ENCODE measurements at places on chromosomes 16 and 17.

- no peak overlapping the region for H3K4me3 ChIP-seq
- peaks cover 45% of the 10 kb centered on the region for H3K36me3 ChIP-seq
- H3K27ac ChIP-seq: no peak overlapping the region
- DNase-seq: no peak
- H3K4me1 ChIP-seq: peaks cover 10% of the 10 kb centered on the region
Observed at GRCh38 chr17:44023545-44024270, 8.9 kb upstream of the TMEM101 start.

DNA sequence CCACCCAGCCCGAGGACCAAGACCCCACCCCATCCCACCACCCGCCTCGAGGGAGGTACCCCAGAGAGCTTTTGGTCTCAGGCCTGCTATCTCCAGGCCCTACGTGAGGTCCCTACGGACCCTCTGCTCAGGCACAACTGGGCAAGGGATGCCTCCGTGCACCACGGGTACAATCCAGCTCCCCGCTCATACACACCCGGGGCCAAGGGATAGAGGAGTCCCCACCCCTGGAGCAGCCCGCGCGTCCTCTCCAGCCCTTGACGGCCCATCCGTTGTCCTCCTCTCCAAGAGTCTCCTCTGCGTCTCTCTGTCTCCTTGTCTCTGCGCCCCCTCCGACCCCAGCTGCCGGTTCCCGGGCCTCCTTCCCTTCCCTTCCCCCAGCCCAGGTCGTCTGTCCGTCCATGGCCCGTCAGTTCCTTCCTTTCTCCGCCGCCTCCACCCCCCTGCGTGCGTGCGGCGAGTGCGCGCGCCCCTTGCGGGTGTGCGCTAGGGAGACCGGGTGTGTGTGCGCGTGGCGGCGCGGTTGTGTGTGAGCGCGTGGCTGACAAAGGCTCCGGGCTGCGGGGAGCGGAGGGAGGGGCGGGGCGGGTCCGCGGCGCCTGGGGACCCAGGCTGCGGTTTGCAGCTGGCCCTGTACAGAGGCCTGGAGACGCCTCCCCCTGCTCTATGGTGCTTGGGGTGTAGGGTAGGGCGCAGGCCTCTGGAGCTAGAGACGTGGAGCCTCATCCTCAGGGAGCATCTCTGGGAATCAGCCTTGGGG, 930 bp downstream of the SPNS2 start:
- no peak overlapping the region for H3K4me3 ChIP-seq
- peaks cover 65% of the 10 kb centered on the region for H3K27me3 ChIP-seq
- no peaks in the 10 kb centered on the region for H3K36me3 ChIP-seq

DNA sequence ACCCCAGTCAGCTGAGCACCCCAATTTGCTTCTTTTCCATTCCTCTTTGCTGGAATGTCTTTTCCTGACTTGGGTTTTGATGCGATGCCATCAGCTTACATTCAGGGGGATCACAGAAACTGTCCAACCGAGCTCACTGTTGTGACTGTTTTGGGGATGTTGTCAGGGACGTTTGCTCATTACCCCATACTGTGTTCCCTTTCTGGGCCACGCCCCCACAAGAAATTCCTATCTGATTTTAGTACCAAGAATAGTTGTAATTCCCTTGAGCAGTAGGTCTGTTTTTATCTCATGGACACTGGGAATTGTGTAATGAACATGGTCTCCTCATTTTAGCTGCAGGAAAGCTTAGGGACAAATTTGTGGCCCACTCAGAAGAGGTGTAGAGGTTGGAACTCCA, 2.6 kb upstream of the NTN1 start:
- H3K27ac ChIP-seq: no peak overlapping the region
- H3K4me3 ChIP-seq: no peak overlapping the region
- H3K4me1 ChIP-seq: peaks cover 6% of the 10 kb centered on the region
- no peaks in the 10 kb centered on the region for H3K27me3 ChIP-seq
- DNase-seq: no peak
- H3K36me3 ChIP-seq: no peaks in the 10 kb centered on the region

DNA sequence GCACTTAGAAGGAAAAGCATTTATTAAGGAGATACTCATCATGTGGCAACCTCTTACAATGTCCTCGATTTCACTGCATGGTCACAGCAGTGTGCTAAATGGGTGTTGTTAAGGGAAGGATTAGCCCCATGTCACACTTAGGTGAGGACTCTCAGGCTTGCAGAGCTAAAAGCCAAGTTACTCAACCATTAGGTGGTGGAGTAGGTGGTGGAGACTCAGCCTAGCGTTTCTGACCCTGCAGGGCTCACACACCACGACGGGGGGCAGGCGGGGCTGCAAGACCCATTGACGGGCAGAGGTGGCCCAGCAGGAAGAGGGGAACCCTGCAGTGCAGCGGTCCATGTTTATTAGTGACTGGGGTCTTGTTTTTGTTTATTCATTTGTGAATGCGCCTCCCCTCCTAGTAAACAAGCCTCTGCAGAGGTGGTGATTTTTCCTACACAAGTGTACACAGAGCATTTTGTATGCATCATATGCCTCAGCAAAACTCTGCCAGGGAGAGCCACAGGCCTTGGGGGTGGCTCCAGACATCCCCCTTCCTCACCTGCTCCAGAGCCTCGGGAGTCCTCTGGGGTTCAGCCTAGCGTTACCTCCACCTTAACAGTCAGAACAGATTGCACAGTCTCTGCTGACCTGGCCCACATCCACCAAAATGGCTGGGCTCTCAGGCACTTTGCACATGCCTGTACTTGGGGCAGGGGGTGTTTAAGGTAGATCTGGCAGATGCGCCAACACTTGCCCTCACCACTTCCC, 216.7 kb downstream of the C16orf95 start:
- H3K36me3 ChIP-seq: no peaks in the 10 kb centered on the region
- no peaks in the 10 kb centered on the region for H3K4me1 ChIP-seq
- peaks cover 43% of the 10 kb centered on the region for H3K27me3 ChIP-seq
- DNase-seq: no peak

GRCh38 chr16:24553983-24554382, 14.6 kb downstream of the RBBP6 start:
- no peaks in the 10 kb centered on the region for H3K27me3 ChIP-seq
- H3K36me3 ChIP-seq: peaks cover 86% of the 10 kb centered on the region
- no peaks in the 10 kb centered on the region for H3K4me1 ChIP-seq
- DNase-seq: no peak

DNA sequence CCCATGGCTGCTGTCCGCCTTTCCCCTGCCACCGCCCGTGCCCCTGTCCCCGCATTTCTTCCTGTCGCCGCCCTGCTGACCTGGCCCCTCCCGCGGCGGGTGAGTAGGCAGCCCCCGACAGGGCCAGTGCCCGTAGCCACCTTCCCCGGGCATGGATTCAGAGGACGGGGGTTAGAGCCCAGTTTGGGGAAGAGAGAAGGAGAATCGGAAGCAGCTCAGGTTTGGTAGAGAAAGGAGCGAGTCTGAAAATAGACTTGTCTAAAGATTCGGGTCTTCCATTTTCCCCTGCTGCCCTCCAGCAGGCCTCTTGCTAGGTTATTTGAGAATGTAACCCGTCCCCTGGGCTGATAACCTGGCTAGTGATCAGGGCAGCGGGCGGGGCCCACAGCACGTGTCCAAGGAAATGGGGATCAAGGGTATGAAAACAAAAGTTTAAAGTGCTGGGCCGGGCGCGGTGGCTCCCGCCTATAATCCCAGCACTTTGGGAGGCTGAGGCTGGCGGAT, 7.9 kb upstream of the CLDN9 start:
- peak overlapping the region; percentile 50 for H3K4me3 ChIP-seq
- peak; percentile 63 for DNase-seq
- peaks cover 31% of the 10 kb centered on the region for H3K4me1 ChIP-seq
- peak overlapping the region; percentile 90 for H3K27ac ChIP-seq

GRCh38 chr16:81645266-81645694, 133.8 kb upstream of the PLCG2 start:
- H3K4me1 ChIP-seq: peaks cover 18% of the 10 kb centered on the region
- H3K27me3 ChIP-seq: no peaks in the 10 kb centered on the region
- DNase-seq: no peak
- no peak overlapping the region for H3K27ac ChIP-seq
- H3K4me3 ChIP-seq: no peak overlapping the region

DNA sequence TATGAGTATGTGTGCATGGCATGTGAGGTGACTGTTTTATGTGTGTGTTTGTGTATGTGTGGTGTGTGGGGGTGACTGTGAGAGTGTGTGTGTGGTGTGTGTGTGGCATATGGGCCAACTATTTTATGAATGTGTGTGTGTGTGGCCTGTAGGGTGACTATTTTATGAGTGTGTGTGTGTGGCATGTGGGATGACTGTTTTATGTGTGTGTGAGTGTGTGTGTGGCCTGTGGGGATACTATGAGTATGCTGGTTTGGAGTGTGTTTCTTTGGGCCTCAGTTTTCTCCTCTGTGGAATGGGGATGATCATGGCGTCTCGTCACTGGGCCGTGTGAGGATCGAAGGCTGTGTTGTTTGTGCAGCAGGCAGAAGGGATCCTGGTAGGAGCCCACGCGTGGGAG, 152.1 kb upstream of the PLCG2 start:
- H3K36me3 ChIP-seq: peaks cover 19% of the 10 kb centered on the region
- H3K27me3 ChIP-seq: no peaks in the 10 kb centered on the region
- H3K4me3 ChIP-seq: no peak overlapping the region
- H3K4me1 ChIP-seq: peaks cover 52% of the 10 kb centered on the region
- DNase-seq: no peak

- peak overlapping the region; percentile 8 for H3K27ac ChIP-seq
- no peak overlapping the region for H3K4me3 ChIP-seq
- no peak for DNase-seq
- peaks cover 4% of the 10 kb centered on the region for H3K4me1 ChIP-seq
- no peaks in the 10 kb centered on the region for H3K36me3 ChIP-seq
Observed at GRCh38 chr17:55496094-55496881, 15.0 kb downstream of the SMIM36 start.

DNA sequence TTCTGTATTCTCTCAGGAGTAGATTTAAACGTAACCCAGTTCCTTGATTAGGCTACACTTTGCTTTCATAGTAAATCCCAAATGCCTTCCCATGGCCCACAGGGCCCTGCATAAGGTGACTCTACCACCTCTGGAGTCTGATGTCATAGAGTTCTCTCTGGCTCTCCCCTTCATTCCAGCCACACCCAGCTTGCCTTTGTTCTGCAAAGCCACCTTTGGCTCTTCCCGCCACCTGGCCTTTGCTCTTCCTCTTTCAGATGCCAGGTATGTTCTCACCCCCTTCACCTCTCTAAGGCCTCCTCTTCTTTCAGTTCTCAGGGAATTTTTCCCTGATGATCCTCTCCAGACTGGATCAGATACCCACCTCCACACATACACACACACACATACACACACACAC, 141.3 kb upstream of the HSBP1 start:
- no peaks in the 10 kb centered on the region for H3K27me3 ChIP-seq
- H3K27ac ChIP-seq: no peak overlapping the region
- no peaks in the 10 kb centered on the region for H3K36me3 ChIP-seq
- H3K4me1 ChIP-seq: no peaks in the 10 kb centered on the region
- no peak for DNase-seq

DNA sequence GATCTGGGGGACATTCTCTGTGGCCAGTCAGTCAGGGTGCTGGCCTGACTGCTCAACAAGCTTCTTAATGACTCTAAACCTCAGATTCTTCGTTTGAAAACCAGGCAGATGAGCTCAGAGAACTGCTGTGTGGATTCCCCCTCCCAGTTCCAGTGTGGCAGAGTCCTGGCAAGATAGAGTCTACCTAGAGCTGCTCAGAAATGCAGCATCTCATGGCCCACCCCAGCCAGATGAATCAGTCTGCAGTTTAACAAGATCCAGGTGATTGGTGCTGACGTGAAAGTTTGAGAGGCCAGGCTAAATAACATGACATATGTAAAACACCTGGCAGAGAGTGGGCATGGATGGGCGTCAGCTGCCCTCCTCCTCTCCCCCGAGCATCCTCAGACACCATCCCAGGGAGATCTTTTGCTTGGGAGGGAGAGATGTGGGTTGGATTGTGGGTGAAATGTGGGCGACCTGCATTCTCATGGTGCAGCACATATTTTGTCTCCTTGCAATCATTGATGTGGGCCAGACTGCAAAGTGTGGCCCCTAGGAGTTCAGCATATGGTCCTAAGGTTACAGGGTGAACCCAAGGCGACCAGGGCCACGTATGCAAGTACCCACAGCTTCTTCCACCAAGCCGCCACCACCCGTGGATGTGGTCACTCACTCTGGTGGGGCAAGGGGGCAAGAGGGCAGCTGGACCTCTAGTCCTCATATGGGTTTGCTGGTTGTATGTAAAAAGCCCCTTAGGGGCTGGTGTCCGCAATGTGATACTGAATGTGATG, 19.5 kb downstream of the SOCS3 start:
- no peak for DNase-seq
- H3K4me3 ChIP-seq: no peak overlapping the region
- H3K27ac ChIP-seq: no peak overlapping the region
- peaks cover 29% of the 10 kb centered on the region for H3K4me1 ChIP-seq
- H3K36me3 ChIP-seq: no peaks in the 10 kb centered on the region

- H3K27ac ChIP-seq: no peak overlapping the region
- no peaks in the 10 kb centered on the region for H3K36me3 ChIP-seq
- no peaks in the 10 kb centered on the region for H3K4me1 ChIP-seq
Observed at GRCh38 chr16:48961546-48961945, 320.1 kb downstream of the CBLN1 start.

- H3K27me3 ChIP-seq: no peaks in the 10 kb centered on the region
- no peak overlapping the region for H3K27ac ChIP-seq
- H3K4me3 ChIP-seq: no peak overlapping the region
- no peak for DNase-seq
- H3K36me3 ChIP-seq: peaks cover 6% of the 10 kb centered on the region
Observed at GRCh38 chr16:74867281-74867849, 92.7 kb upstream of the FA2H start.

GRCh38 chr17:66437476-66438026, 135.1 kb downstream of the PRKCA start:
- no peak for DNase-seq
- no peak overlapping the region for H3K4me3 ChIP-seq
- no peaks in the 10 kb centered on the region for H3K4me1 ChIP-seq

DNA sequence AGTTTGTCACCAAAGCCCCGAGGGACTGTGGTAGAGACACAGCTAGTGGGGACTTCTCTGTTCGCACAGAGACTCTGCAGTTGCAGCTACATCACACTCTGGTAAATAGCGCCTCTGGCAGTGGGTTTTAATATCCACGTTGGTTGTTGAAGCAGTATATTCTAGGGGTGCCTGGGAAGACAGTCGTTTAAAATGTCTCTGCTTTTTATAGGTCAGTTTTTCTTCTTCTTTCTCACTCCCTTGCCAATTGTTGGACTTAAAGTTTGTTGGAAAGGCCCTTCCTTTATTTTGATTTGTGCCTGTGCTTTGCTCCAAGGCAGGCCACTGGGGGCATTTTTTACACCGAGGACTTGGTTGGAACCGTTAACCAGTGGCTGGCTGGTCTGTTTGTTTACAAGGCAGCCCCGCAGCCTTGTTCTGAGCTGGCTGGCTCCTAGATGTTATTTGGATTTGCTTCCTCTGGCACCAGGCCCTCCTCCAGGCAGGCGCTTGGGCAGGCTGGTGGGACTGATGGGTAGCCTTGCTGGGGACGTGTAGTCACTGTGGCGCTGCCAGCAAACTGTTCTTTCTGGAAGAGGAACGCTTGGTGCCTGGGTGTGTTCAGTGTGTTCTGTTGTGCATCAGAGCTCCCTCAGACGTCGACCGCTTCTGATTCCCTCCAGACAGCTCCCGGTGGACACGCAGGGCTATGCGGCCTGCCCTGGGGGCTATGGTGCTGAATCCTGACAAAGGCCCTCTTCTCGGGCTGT, 218.2 kb upstream of the CHMP6 start:
- H3K27ac ChIP-seq: no peak overlapping the region
- no peaks in the 10 kb centered on the region for H3K4me1 ChIP-seq
- H3K36me3 ChIP-seq: peaks cover 9% of the 10 kb centered on the region
- DNase-seq: no peak
- no peak overlapping the region for H3K4me3 ChIP-seq
